ENCODE measurements at places on chromosomes 7 and 10. TPM values are rescaled to one million over a fixed set of nuclear protein-coding genes. Genes with fewer than 3 reads are reported as not detected.

Gene DTX2
- total RNA-seq: 18.0 TPM

Gene ZNF239
- total RNA-seq: 3.5 TPM

Gene NCF1
- not detected for total RNA-seq

Gene UPK3B
- 10.6 TPM for total RNA-seq

Gene SP8
- total RNA-seq: 0.71 TPM
